ENCODE measurements at places on chromosomes 3 and 15.

DNA sequence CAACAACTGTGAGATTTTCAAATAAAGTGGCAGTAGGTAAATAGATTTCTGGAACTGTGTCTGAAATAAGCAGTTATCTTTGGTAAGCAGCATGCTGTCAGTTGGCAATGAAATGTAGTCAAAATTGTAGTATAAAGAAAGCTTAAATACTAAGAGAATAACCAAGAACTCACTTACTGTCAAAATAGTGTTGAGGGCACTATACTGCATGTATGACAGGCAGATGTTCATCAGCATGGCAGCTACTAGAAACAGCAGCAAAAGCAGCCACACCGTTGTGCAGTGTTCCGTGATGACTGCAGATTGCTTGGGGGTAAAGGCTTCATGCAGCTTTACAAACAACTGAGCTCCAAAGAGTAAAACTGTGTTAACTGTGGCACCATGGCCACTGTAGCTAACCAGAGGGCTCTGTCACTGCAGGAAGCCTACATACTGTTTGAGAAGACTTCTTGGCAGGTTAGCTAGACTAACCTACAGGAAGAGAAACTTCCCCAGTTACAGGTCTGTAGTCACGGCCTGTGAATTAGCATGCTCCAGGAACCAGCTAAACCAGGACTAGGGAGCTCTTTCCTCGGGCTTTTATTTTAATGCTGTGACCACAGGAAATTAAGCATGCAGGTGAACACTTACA, 459.7 kb downstream of the TBL1XR1 start:
- DNase-seq, result no peak

- DNase-seq, result no peak
These were observed 423.0 kb upstream of the TGFBR2 start for GRCh38 chr3:30183421-30183820.

GRCh38 chr3:141379250-141379966, 11.1 kb downstream of the ZBTB38 start:
- no peak for DNase-seq

DNA sequence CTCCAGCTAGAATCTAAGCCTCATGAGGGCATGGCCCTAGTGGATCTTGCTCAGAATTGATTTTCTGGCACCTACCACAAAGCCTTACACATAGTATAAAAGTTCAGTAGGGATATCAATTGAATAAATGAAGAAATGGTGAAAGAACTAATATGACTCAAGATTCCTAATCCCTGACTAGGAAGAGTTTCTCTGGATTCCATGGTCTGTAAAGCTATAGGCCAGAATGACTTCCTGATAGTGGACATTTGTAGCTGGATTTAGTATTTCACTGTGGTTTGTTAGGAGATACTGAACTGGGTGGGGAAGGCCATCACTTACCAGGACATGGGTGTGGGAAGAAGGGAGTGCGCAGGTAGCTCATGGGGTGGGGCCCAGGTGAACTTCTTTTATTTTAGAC, 168.9 kb downstream of the RAP2B start:
- no peak for DNase-seq

GRCh38 chr3:23481616-23482278, 278.6 kb downstream of the UBE2E2 start:
- no peak for DNase-seq

All from Ammon's horn (tissue), 1 donor.